ENCODE measurements at places on chromosomes 16 and 17. TPM values are rescaled to one million over a fixed set of nuclear protein-coding genes. Genes with fewer than 3 reads are reported as not detected.

GRCh38 chr17:15119968-15120367 lies 145.2 kb downstream of the PMP22 start:
- no peak for DNase-seq

- DNase-seq: no peak
These were observed 3.0 kb downstream of the ERN1 start for GRCh38 chr17:64126918-64127317.

DNA sequence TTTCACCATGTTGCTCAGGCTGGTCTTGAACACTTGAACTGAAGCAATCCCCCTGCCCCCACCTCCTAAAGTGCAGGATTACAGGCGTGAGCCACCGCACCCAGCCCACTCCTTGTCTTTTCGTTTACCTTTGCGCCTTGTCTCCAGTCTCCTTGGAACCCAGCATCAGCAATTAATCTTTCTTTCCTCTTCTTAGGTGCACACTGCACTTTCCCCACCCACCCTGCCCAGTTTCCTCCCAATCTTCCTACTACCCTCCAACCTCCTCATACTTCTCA lies 1.5 kb upstream of the CLDN7 start:
- DNase-seq: no peak

DNA sequence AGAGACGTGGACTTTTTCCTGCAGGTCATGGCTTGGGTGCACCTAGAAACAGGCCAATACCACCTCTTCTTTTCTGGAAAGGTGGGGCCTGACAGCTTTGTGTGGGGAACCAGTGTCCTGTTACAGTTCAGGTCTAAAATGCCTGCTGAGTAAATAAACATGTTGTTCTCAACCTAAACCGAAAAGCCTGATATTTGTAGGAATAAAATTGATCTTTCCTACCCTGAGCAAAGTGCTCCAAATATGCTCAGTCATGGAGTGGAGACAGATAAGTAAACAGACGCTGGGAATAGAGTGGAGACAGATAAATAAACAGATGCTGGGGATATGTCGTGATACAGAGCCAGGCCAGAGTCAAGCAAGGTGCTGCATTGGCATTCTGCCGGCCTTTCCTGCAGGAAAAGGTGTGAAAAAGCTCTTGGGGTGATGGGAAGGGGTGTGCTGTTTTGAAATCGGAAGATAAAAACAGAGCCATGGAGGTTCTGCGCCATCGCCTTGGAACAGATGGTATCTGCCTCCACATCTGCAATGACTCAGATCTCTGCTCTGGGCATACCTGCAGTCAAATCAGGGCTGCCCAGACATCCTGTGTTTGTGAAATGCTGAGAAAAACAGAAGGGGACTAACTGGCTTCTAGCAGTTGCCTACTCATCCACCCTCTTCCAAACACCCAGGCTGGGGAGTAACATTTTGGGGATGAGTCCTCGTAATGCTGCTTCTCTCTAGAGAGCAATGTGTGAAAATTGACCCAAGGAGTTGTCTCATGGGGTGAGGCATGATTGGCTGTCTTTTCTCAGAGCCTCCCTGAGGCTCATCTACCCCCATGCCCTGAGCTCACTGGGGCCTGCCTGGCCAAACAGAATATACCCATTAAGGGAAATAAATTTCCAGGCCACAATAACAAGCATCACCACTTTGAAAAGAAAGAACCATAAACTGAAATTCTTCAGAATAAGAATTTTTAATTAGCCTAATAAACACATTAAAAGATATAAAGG lies 16.8 kb upstream of the TRPV2 start:
- no peak for DNase-seq

DNA sequence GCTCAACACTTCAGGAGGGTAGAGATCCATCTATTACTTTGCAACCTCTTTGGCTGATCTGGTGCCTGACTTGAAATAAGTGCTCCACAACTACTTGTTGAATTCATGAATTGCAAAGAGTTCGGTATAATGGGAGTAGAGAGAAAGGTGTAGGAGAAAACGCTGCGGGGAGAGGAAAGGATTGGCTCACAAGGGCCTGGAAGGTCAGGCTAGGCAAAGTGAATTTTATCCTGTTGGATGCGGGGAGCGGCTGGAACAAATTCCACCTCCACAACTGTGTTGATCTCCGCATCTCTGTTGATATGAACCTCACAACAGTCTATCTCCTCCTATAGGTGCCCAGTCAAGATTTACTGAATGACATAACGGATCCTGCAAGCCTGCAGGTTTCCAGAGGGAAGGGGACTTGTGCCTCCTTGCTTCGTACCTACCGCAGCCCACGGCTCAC lies 684 bp downstream of the SLX4 start:
- no peak for DNase-seq

DNA sequence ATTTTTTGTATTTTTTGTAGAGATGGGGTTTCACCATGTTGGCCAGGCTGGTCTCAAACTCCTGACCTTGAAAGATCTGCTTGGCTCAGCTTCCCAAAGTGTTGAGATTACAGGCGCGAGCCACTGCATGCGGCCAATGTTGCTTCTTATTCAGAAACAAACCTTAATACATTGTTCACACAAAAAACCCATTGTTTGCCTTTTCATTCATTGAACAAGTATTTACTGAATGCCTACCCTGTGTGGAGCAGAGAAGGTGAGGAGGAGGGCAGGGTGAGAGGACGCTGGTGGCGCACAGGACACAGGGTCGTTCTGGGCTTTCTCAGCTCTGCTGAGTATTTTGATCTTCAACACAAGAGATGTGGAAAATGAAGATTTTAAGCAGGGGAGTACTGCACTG lies 8.0 kb upstream of the KRT23 start:
- DNase-seq: no peak

GRCh38 chr17:13346081-13346533 lies 255.6 kb downstream of the HS3ST3A1 start:
- DNase-seq: no peak

NPTX1 gene
- total RNA-seq: 1.3 TPM

JUP gene
- 109 TPM for total RNA-seq

CCL16 gene
- 0.58 TPM for total RNA-seq

SLC6A2 gene
- not detected for total RNA-seq

HOXB1 gene
- not detected for total RNA-seq
